ENCODE measurements at places on chromosomes 13 and 19. TPM values are rescaled to one million over a fixed set of nuclear protein-coding genes. Genes with fewer than 3 reads are reported as not detected.

Gene SLC25A41
- 0.23 TPM for total RNA-seq

Gene KIR2DL3
- not detected for total RNA-seq

GRCh38 chr19:47619763-47620162, 10.8 kb downstream of the BICRA start:
- DNase-seq: no peak

DNA sequence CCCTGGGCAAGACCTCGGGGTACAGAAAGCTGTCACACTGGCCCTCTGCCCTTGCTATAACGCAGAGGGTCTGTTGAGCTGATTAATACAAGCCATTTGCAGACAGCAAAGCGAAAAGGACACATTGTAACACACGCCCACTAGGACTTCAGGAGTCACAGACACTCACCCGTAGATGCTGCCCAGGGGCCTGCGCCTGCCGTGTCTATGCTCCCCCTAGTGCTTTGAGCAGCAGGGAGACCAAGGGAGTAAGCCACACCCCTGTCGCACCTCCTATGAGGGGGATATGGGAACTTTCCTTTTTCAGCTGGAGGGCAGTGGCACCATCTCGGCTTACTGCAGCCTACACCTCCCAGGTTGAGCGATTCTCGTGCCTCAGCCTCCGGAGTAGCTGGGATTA, 1930.2 kb downstream of the OLFM4 start:
- DNase-seq: no peak

DNA sequence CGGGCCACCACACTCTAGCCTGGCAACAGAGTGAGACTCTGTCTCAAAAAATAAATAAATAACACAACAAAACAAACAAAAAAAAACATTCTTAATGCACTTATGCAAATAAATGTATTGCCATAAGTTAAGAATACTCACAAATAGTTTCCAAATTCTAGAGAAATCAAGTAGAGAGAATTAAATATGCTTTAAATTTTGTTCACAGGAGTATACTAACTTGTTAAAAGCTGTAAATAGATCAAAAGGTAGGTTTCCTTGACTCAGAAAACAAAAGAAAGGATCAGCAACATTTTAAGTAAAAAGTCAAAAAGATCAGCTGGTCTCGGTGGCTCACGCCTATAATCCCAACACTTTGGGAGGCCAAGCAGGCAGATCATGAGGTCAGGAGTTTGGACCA, 50.5 kb upstream of the ZNF429 start:
- DNase-seq: no peak

GRCh38 chr13:40970803-40971202, 48.3 kb downstream of the ELF1 start:
- DNase-seq: no peak

DNA sequence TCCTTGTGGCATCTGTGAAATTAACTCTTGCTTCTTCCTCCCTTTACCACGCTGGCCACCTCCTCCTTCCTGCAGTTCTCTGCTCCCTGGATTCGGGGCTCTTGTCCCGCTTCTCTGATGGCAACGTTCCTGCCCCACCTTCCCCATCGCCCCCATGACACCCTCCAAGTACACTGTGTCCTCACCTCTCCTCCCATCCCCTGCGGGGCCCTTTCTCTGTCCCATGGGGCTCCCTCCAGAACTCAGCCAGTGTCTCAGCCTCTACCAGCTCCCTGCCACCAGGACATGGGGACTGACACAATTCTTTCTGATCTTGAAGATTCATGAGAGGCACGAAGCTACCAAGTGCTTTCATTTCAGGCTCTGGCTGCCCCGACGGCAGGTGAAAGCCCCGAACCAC, 9.1 kb downstream of the CARS2 start:
- DNase-seq: no peak

Gene DCT
- 0.29 TPM for total RNA-seq

DNA sequence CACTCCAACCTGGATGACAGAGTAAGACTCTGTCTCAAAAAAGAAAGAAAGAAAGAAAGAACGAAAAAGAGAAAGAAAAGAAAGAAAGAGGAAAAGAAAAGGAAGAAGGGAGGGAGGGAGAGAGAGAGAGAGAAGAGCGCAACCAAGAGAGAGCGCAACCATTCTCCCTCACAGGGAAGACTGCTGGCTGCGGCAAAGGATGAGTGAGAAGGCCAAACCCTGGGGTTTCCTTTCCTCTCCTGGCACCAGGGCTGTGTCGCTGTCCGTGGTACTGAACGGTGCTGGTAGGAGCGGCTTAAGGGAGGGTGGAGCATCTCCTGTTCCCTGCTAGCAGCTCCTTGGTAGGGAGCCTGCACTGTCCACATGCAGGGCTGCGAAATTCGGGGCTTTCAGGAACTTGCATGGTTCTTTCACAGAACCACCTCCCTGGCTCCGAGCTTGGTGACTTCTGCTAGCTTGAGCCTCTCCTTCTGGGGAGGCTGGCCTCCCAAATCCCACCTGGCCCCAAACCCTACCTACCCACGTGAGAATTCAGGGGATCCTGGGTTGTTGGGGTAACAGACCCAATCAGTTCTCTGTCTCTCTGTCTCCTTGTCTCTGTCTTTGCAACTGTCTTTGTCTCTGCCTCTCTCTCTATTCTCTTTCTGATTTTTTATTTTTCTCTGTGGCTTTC, 51.1 kb upstream of the ZNRF4 start:
- DNase-seq: peak; percentile 92

DNA sequence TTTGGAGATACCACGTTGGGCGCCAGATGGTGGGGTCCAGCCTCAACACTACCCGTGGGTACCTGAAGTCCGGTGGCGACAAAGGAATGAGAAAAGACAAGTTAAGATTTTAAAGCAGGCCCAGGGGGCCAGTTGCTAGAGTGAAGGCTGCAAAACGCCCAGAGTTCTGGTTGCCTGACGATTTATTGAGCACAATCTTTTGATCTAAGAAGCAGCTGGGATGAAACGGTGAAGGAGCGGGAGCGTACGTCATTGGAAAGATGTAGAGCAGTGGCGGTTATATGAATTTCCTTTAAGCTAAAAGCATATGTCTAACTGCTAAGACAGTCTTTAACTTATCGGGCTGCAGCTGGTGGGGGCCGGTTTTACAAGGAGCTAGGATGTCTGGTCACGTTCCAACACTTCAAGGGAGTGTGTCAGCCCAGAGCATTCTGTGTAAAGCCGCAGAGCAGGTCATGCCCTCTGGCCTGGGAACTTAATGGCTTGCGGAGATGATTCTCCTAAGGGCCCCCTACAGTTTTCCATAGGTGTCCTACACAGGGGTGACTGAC, 28.9 kb upstream of the EVI5L start:
- DNase-seq: no peak

GRCh38 chr19:16319481-16319880, 5.1 kb upstream of the KLF2 start:
- DNase-seq: no peak

GRCh38 chr13:20227730-20228129, 4.4 kb downstream of the GJB6 start:
- no peak for DNase-seq

DNA sequence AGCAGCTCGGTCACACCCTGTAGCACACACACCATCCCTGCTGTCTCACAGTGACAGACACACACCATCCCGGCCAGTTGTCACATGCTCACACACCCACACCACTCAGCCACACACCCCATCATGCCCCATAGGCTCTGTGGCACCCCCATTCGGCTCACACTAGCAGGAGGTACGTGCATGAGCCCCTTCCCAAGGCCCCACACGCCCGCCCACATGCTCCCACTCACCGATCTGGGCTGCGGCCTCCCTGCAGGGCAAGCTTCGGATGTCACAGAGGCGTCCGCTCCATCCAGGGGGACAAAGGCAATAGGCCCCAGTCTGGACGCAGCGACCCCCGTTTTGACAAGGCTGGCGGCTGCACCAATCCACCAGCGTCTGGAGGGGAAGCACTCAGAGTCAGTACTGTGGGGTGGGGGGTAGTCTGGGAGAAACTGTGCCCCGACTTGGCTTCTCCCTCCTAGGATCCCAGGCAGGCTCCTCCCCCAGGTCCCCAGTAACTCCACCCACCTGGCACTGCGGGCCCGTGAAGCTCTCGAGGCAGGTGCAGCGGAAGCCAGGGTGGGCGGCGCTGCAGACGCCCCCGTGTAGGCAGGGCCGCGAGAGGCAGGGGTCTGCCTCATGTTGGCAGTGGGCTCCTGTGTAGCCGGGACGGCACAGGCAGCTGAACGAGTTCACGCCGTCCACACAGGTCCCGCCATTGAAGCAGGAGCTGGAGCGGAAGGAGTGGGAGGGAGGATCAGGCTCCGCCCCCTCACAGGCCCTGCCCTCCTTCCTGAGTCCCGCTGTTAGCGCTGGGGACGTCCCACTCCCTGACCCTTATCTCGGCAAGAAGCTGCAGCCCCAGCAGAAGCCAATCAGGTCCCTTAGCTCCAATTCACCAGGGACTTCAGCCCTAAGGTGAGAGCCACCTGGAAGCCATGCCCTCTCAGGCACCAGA, 20.1 kb downstream of the NOTCH3 start:
- no peak for DNase-seq

Gene ZNF69
- 10.8 TPM for total RNA-seq

GRCh38 chr19:38869160-38869835, 8.8 kb downstream of the RINL start:
- no peak for DNase-seq

DNA sequence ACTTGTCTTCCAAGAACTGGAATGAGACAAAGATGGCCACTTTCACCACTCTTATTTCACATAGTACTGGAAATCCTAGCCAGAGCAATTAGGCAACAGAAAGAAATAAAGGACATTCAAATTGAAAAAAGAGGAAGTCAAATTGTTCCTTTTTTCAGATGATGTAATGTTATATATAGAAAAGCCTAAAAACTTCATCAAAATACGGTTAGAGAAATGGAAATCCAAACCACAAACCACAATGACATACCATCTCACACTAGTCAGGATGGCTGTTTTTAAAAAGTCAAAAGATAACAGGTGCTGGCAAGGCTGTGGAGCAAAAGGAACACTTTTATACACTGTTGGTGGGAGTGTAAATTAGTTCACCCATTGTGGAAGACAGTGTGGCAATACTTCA, 113.3 kb upstream of the SPRY2 start:
- no peak for DNase-seq

Gene LNX2
- total RNA-seq: 9.5 TPM

Gene FFAR1
- not detected for total RNA-seq

Gene ZNF829
- total RNA-seq: 3.5 TPM

- DNase-seq: no peak
These were observed 1233.7 kb downstream of the PCDH17 start for GRCh38 chr13:58865286-58865685.

Gene TNFRSF19
- total RNA-seq: 4.3 TPM

Gene ZNF835
- 2.8 TPM for total RNA-seq

- no peak for DNase-seq
These were observed 1666.0 kb downstream of the EFNB2 start for GRCh38 chr13:104869501-104869900.

Gene TTC9B
- not detected for total RNA-seq

Gene PINLYP
- total RNA-seq: 8.2 TPM

DNA sequence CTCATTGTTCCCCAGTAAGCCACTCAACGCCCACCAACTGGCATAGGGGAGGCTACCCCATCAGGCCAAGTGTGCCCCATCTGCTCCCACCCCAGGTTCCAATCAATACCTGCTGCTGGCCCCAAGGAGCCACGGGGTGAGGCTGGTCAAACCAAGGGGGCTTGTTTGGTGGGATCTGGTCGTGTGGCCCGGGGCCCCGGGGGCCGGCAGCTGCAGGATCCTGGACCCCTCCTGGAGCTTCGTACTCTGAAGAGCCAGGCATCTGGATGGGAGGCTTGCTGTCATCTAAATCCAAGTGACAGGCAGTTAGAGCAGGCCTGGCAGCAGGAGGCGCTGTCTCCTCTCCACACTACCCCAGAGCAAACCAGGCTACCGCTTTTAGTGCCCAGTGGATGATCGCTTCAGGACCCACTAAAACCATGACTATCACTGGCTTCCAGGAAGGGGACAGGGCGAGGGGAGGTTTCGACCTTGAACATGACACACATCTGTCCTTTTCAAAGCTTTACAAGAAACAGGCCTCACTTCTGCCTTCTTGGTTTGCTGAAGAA, 14.2 kb downstream of the CHERP start:
- no peak for DNase-seq

DNA sequence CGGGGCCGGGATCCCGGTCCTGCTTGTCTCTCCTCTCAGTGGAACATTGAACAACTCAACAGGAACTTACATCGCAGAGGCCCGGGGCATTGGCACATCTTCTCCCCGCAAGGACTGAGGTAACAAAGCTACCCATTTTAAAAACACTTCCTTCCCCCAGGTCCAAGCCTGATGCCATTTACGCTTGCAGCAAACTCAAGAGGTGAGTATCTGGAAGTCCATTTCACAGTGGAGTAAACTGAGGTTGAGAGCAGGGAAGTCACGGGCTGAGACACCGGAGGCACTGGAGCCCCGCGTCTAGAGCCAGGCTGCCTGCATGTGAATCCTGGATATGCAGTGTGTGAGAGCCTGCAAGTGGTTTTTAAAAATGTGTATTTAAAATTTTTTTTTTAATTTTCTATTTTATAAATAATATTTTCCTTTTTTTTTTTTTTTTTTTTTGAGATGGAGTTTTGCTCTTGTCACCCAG, 492 bp upstream of the PGLYRP1 start:
- peak; percentile 30 for DNase-seq

Gene OR7D4
- total RNA-seq: not detected

- peak; percentile 86 for DNase-seq
These were observed 4.8 kb upstream of the KCNC3 start for GRCh38 chr19:50333737-50334617.

Gene HNRNPUL1
- total RNA-seq: 156 TPM

GRCh38 chr13:94014461-94014860, 465.0 kb downstream of the DCT start:
- DNase-seq: no peak

GRCh38 chr13:46392967-46393366, 5.9 kb upstream of the RUBCNL start:
- DNase-seq: no peak

DNA sequence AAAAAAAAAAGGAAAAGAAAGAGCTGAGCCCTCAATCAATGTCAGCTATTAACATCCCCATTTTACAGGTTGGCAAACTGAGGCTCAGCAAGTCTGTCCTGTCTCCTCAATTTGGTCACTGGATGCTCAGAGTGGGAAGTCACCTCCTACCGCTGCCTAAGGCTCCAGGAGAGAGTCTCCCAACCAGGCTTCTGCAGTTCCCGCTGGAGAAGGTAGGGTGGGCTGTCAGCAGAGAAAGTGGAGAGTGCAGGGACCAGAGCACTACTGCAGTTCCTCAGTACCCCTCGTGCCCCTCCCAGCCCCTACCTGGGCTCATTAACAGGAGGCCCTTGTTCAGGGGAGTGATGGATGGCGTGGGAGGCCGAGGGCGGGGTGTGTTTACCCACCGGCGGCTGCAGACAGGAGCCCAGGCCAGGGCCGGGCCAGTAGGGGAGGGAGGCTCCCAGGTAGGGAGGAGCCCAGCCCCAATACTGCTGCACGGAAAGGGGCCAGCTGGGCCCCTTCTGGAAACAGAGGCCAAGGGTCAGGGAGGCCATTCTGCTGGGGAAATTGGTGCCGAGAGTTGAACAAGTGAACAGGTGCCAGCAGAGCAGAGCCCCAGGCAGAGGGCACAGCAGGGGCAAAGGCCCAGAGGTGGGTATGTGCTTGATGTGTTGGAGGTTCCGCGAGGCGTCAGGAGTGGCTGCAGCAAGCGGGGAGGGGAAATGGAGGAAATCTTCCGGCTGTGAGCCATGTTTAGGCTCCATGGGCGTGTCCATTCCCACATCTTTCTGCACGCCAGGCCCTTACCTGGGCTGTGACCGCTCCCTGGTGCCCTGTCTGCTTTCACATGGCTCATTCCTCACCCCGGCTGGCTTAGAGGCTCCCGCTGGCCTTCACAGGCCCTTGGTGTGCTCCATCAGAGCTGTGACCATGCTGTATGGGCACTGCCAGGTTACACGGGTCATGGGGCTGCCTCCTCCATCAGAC, 7.6 kb upstream of the COMP start:
- no peak for DNase-seq

Gene DPY19L3
- 47.6 TPM for total RNA-seq

- no peak for DNase-seq
These were observed 36.7 kb downstream of the CUL4A start for GRCh38 chr13:113245849-113246796.
